Fibroblast of pulmonary artery (primary cell): ENCODE measurements at places on chromosomes 3 and 15.

DNA sequence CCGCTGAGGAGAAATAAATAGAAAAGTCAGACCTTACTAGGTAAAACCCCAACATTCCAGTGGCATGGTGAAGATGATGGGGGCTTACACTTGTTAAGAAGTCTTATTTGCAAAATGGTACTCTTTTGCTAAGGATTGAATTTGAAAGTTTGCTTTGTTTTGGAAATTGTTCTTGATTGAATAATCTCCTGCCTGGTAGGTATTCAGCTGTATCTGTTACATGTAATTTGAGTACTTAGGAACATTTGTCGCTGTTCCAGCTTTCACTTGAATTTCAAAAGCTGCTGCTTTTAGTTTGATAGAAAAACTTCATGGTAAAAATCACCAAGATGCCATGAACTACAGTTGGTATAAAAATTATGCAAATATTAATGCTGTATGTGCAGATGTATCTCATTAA lies 44.6 kb downstream of the TFG start:
- no peak for DNase-seq

GRCh38 chr3:71753701-71754609 lies at the start of gene GPR27:
TSS of gene GPR27 (plus strand) at chr3:71753855. CDS start at chr3:71754050, 195 bp downstream.
- peak; percentile 34 for DNase-seq

GRCh38 chr3:184715943-184716621 lies 4.2 kb upstream of the MAGEF1 start:
- peak; percentile 32 for DNase-seq

DNA sequence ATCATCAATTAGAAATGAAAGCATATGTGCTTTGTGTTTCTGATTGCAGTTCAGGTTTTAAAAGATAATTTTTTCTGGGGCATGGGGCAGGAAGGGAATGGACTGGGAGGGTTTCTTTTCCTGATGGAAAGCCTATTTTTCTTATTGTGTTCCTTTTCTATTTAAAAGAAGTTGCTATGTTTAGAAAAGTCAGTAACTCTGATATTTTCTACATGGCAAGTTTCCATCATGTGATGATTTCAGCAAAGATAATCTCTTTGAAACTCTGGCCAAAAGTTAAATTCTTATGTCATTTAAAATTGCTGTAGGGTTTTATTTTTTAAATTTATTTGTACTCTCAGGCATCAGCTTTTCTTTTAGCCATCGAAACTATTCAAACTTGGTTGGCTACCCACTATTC lies 601.2 kb downstream of the FOXP1 start:
- DNase-seq = peak; percentile 58

- DNase-seq = no peak
Observed at GRCh38 chr3:79306934-79307570, 460.7 kb downstream of the ROBO1 start.

- DNase-seq = no peak
Observed at GRCh38 chr3:8872261-8872660, 91.0 kb downstream of the RAD18 start.

DNA sequence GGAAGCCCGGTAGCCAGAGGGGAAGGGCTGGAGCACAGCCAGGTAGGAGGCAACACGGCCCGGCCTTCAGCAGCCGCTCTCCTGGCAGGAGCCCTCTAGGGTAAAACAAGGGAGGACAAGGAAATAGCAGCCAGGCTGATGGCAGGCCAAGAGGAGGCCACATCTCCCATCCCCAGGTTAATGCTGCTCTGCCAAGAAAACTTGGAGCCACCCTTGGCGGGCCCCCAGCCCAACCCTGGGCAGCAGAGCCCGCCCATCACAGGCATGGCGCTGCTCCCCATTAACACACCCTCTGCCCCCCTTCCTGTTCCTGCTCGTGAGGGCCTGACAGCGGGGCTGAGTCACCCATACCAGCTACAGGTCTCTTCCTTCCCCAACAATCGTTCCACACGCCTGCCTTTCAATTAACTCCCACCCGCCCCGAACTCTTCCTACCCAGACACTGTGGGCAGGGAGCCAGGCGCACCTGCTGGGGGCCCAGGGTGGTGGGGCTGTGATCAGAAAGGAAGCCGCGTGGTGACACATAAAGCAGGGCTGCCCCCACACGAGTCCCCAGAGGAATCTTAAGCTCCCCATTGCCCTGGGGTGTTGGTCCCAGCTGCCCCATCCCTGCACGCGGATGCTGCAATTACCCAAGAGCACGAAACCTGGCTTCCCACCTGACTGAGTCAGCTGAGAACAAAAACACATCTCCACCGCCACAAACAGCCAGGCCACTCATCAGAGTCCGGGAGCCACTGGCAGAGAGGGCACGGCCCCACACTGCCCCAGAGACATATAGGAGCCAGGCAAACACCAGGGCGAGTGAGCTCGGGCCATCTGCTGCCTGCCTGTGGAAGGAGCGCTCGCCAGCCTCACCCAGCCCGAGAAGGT lies at the start of gene C15orf62:
C15orf62 (plus strand) TSS at position 707 of the 873 bp plus-strand sequence. CDS start 516 bp downstream, outside the sequence.
- peak; percentile 35 for DNase-seq

DNA sequence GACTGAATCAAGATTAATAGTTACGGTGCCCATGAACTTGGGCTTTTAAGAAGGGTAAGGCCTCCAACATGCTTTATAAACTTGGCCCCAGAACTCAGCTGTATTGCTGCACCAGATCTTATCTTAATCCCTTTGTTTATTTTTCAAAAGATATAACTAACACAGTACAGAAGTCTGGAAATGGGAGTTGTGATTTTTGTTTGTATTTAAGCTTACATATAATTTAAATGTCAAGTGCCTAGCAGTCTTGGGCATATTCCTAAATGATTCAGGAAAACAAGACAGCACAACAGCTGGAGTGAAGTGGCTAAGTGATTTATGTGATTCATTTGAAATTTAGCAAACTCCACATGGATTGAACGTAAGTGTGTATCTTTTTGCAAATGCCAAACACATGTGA lies 56.2 kb downstream of the NBEAL2 start:
- no peak for DNase-seq

GRCh38 chr15:98431171-98431570 lies 217.2 kb upstream of the IGF1R start:
- DNase-seq = no peak

DNA sequence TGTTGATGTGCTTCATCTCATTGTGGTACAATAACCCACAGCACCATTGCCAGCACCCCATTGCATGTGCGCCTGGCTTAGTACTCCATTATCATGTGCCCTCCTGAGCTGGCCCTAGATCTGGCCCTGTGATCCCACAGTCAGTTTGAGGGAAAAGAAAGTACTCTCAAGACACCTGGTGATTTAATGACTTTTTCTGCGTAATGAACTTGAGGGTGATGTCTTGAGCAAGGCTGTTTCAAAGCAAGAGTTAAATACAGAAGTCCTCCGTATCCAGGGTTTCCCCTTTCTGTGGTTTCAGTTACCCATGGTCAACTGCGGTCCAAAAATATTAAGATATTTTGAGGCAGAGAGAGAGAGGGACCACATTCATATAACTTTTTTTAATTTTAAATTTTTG lies 16.3 kb downstream of the C3orf20 start:
- no peak for DNase-seq

DNA sequence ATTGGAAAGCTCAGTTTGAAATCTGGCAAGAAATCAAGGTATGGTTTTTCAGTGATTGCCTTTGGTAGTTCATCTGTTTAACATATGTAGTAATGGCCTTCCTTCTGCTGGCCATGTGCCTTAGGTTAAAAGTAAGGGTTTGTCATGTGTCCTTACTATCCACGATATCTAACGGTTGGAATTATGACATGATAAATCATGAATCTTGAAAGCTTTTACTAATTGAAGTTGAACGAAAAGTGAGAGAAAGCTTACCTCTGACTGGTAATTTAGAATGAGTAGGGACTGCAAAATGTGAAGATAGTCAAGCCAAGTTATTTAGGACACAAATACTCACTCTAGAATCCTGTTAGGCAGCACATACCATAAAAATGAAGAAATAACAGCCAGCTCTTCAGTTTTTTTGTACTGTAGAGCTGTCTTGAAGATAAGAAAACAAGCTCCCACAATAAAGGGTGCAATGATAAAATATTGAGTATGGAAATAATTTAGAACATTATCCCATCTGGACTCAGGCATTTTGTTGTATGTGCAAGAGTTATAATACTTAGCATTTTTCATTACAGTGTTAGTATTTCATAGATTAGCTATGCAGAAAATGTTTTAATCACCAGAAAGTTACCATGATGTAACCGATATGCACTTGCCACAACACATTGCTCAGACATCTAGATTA lies 303.4 kb downstream of the ZNF385D start:
- DNase-seq = peak; percentile 51

DNA sequence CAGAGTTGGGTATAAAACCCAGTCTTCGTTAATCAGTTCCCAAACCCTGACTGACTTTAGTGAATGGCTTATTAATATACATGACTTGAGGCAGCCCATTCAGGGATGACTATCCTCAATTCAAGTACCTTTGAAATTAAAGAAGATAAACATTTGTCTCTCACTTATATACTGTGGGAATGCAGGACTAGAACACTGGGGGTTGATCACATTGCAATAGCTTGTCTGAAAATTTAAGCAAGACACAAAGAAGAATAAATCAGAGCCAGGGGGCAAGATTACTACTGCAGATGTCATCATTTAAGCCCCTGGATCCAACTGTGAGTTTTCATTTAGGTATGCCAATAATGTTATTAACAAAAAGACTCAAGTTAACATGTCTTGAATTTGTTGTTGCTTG lies 647.7 kb downstream of the ZPLD1 start:
- no peak for DNase-seq

- no peak for DNase-seq
Observed at GRCh38 chr3:50323092-50323600, 601 bp upstream of the HYAL2 start.

- peak; percentile 16 for DNase-seq
Observed at GRCh38 chr15:30650012-30650929, 24.3 kb downstream of the ARHGAP11B start.
